ENCODE measurements at places on chromosomes 6 and 20. TPM values are rescaled to one million over a fixed set of nuclear protein-coding genes. Genes with fewer than 3 reads are reported as not detected.
A peak's percentile ranks its signal among the peaks of the same experiment; 100 is the strongest.

DNA sequence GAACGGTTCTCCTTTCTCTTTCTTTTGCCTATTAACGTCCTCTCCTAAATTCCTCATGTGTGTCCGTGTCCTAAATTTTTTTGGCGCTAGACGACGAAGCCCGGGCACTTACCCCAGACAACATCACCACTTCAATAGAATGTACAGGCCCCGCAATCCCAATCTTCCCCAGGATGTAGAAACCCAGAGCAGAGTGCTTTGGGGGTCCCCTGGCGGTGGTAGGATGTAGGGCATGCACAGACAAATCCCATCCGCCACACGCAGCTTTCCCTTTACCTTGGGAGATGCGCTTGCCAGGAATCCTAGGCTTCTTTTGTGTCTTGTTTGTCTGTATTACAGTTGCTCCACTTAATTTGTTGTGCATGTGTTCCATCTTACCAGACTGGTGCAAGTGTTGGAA lies 417.3 kb upstream of the ARID1B start:
- ATAC-seq: no peak

DNA sequence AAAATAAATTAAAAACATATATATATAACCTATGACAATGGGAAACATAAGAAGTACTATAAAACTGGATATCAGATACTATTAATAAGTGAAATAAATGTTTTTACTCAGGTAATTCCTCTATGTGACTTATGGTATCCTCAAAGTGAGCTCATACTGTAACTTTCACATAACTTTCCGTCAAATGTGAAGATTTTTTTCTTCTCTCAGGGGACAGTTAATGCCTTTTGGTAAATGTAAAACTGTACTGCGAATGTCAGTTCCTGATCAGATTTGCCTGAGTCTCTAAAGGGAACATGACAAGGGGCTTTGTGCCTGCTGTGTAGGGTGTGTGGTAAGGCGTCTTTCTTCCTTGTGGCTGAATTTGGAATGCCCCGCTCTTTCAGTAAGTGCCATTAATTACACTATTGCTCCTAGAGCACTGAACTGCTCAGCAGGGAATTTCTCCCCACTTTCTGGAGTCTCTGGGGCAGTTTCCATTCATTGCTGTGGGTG lies 271.8 kb downstream of the PRL start:
- no peak for ATAC-seq

DNA sequence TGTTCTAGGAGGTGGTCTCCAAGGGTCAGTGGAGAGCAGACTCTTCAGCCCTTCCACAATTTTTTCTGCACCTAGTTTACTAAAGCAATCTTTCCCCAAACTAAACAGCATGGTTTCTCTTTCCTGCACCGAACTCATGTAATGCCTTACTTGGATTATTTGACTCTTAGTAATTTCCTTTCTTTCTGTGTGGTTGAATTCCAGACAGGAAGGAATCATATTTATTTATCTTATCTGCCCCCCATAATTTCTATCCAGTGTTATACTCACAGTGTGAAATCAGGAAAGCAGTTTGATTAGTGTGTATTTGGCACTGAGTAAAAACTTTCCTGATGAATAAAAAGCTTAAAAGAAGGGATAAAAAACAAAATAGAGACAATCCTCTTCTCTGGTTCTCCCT lies 140.3 kb upstream of the STMND1 start:
- no peak for ATAC-seq

GRCh38 chr6:146878168-146878951 lies 279.6 kb downstream of the ADGB start:
- ATAC-seq: no peak

GRCh38 chr6:136178749-136179148 lies 71.4 kb downstream of the MTFR2 start:
- ATAC-seq: no peak

DNA sequence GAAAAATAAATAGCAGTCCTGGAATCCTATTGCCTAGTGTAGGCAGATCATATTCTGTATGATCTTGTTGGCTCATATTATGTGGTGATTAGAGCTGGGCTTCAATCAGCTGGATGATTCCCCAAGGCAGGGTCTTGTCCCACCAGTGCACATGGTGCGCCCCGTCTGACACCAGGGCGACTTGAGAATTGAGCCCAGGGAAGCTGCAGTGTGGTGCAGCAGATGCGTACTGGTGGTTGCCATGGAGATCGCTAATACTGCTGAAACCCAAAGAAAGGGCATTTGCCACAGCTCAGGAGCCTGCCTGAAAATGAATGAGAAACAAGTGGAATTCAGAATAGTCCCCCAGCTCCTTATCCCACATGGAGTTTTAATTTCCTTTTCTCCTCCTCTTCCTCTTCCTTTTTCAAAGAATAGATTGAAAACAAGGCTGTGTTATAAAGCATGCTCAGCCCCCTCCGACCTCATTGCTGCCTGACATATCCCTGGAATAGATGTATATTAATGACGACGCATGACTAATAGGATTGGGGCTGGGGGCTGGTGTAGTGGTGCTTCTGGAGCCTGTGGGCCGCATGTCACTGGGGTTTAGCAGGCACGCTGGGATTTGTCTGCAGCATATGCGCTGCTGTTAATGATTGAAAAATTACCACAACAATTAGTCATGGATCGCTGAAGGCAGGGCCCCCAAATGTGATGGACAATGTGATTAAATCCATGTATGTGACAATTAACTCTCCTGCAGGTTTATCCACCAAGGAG lies 210.5 kb downstream of the FARS2 start:
- ATAC-seq: no peak

- no peak for ATAC-seq
Measured at GRCh38 chr6:80325742-80326141, 219.3 kb downstream of the BCKDHB start.

GRCh38 chr6:44730771-44731391 lies 343.4 kb downstream of the CDC5L start:
- no peak for ATAC-seq

DNA sequence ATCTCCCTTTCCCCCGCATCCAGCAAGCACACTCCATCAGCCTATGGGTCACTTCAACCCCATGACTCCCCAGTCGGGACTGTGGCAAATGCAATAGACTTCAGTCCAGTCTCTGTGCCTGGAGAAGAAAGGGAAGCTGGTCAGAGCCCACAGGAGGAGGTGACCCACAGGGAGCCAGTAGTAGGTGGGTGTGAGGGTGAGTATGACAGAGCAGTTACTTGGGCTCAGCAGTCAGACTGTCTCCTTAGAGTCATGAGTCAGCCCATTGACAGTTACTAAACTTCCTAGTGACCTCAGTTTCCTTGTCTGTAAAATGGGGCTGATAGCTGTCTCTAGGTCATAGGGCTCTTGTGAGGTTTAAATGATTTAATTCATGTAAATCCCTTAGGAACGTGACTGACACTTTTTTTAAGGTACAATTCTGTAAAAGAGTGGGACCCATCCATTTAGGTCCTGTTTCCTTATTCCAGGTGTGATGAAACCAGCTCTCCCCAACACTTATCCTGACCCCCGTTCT lies 33.9 kb upstream of the HLA-C start:
- ATAC-seq: no peak

DNA sequence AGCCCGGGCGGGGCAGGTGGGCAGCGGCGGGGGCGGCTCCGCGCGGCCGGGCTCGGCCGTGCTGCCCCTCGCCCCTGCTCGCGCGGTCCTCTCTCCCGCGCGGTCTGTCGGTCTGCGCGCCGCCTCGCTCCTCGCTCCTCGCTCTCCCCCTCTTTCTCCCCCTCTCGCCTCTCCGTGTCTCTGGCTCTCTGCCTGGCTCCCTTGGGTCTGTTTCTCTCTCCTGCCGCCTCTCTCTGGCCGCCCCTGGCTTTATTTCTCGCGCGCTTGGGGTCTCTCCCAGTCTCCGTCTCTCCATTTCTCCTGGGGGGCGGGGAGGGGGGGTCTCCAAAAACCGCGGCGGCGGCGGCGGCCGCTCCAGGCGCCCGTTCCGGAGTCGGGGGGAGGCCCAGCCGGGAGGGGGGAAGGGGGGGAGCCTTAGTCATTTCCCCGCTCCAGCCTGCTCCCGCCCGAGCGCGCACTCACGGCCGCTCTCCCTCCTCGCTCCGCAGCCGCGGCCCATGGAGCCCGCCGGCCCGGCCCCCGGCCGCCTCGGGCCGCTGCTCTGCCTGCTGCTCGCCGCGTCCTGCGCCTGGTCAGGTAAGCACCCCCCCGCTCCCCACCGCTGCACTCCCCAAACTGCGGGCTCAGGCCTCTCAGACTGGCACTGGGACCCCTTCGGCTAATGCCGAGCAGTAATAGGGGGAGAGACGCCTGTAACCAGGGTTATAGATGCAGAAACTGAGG lies at the start of gene SIRPA:
TSS of gene SIRPA (plus strand) at position 457 of the 723 bp plus-strand sequence. CDS start at position 498, 41 bp downstream.
- peak; percentile 71 for ATAC-seq

GRCh38 chr6:28709478-28710349 lies 184.0 kb downstream of the GPX5 start:
- ATAC-seq: no peak

DNA sequence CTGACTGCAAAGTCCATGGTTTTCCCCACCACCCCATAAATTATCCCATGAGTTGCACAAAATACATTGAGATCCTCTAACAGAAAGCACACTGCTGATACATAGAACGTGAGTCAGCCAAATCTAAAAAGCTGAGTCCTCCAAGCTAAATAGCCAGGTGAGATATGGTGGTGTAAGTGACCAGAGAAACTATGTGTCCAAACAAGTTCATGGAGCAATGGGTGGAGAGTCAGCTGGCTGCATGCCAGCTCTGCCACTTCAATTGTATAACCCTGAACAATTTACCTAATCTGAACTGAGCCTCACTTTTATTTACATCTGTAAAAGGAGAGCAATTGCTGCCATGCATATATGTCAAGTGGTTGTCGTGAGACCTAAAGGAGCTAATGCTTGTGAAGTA lies 9.7 kb downstream of the SNAP25 start:
- no peak for ATAC-seq

- no peak for ATAC-seq
Measured at GRCh38 chr20:60467078-60467477, 508.9 kb downstream of the CDH26 start.

MDFI gene
- total RNA-seq: 6.5 TPM

BTNL2 gene
- total RNA-seq: not detected
